Fibroblast of skin of scalp (primary cell): ENCODE measurements at places on chromosomes 5 and 9.

GRCh38 chr5:60209146-60209840 is 315.8 kb upstream of the PDE4D start:
- DNase-seq, result peak; percentile 11

- DNase-seq, result no peak
Measured at GRCh38 chr5:127228540-127229184, 61.9 kb upstream of the MEGF10 start.

GRCh38 chr5:5350101-5350500 is 72.4 kb upstream of the ICE1 start:
- peak; percentile 80 for DNase-seq

DNA sequence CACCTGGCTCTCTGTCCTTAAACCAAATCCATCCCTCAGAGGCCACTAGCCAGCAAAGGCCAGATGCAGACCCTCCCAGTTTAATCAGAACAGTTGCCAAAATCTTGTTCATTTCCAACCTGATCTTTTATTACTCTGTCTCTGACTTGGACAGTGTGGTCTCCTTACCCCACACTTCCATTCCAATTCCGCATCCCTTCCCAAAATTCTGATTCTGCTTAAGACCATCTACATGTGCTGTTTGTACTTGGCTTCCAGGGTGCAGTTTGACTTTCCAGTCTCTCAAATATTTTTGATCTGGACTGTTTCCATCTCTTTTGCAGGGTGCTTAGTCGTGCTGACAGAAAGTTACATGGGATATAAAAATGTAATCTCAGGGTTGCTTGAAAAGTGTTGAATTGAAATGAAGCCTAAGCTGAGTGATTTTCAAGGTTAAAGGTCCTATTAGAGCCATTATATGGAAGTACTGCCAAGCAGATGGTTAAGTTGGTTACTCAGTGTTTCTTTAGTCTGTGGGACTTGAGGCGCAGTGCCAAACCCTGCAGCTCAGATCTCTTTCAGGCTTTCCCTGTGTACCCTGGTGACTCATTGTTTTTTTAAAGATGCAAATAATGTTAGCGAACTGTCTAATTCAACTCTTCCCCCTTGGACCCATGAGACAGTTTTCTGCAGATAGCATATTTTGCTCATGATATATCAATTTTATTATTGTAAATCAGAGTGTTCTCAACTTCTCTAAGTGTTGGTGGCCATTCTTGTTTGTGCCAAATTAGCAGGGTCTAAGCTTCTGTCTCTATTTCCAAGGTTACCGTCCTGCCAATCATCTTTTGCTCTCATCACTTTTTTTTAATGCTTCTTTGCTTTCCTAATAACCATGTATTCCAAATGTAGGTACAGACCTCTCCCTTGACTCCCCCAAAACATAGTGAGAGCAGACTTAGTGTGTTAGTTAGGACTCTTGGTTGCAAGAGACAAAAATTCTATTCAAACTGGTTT is 18.2 kb upstream of the DCP2 start:
- peak; percentile 97 for DNase-seq

- no peak for DNase-seq
Measured at GRCh38 chr5:17312358-17312757, 94.9 kb downstream of the BASP1 start.

DNA sequence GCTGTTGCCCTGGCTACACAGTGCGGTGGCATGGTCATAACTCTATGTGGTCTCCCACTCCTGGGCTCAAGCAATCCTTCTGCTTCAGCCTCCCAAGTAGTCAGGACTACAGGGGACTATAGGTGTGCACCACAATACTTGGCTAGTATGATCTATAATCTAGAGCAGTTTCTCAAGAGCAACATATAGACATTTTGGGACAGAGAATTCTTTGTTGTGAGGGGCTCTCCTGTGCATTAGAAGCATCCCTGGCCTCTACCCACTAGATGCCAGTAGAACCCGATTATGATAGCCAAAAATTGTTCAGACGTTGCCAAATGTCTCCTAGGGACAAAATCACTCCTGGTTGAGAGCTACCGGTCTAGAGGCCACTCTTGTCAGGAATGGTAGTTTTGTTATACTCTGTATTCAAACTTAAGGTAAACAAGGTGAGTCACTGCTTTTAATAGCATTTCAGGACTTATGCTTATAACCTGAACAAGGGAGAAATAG is 7.2 kb downstream of the ANKHD1 start:
- no peak for DNase-seq

DNA sequence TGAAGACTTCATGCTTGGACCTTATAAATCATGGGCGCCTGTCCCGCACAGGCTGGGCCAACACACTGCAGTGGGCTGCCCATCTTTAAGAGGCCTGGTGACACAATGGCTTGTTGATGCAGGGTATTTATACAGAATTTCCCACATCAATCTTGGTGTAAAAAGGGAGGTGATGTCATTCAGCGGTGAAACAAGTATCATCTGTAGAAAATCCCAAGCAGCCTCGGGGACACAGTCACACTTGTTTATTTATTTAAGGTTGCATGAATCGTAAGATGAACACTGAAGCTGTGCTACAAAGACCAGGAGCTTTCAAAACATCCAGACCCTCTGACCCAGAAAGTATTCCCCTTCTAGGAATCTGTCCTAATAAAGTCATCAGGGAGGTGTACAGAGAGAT is 40.5 kb downstream of the SMIM23 start:
- DNase-seq, result peak; percentile 5

DNA sequence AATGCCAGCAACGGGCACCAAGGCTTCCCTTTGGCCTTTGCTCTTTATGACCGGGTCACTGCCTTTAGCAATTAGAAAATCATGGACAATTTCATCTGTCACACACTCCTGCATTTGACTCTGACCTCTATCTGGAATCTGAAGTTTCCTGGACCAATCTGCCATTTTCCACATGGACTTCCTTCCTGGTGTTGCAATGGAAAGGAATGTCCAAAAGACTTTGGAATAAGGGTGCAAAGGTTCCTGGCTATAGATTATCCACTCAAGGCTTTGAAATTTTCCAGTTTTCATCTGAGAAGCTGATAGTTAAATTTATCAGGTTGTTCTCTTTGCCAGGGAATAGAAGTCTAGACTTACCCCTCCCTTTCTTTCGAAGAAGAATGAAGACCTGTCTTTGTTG is 523.1 kb upstream of the ZNF462 start:
- DNase-seq, result no peak

- DNase-seq, result peak; percentile 7
Measured at GRCh38 chr5:116360008-116360853, 214.4 kb downstream of the SEMA6A start.

DNA sequence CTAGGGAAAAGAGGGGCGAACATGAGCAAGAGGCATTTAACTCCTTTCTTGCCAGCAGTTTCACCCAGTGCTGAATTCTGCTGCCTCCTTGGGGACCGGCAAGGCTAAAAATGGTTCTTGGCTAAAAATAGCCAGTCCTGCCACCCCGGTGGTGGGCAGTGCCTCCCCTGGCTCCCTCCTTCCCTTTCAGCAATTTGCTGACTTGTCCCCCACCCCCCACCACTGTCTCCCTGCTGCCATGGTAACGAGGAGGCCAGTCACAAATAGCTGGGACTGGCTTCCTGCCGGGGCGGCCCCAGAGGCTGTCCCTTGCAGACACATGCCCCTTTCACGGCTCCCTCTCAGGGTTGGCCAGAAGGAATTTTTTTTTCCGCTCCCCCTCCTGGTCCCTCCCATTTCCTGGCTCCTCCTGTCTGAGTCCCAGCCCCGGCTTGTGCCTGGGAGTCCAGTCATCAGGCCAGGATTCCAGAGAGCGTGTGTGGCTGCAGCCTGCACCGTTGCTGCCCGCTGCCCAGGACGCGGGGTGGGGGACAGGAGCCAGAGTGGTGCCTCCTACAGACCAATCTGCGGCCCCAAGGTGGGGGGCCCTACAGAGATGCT is 130.3 kb downstream of the RGS3 start:
- DNase-seq, result peak; percentile 99

GRCh38 chr5:142312399-142312798 is 12.4 kb downstream of the SPRY4 start:
- no peak for DNase-seq

- DNase-seq, result no peak
Measured at GRCh38 chr5:73464016-73464745, 15.6 kb upstream of the FOXD1 start.

DNA sequence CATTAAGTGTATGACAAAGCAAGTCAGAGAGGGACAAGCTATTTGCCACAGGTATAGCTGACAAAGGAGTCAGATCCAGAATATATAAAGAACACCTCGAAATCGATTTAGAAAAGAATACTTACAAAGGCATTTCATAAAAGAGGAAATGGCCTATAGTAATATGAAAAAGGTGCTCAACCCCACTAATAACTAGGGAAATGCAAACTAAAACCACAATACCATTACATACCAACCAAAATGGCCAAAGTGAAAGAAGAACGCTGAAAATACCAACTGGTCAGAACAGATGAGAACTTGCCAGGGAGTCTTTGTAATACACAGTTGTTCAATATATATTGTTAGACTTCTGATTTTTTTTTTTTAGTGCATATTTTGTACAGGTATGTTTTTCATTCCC is 152.9 kb downstream of the CDC42SE2 start:
- no peak for DNase-seq

DNA sequence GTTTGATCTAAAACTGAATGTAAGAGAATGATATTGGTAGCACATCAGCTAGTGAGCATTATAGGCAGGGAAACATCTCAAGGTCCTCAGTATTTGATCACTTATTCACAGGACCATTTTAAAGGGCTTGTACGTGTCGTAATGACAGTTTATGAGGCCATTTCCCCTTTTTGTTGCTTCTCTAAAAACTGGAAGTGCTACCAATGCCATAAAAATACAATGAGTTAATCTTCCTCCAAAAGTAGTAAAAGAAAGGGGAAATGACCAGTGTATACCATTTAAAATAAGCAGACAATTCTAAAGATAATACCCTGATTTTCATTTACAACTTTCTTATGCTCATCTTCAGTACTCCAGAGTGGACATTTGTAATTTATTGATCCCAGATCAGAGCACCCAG is 285.8 kb upstream of the PCSK5 start:
- DNase-seq, result no peak

GRCh38 chr5:78511121-78511906 is 137.3 kb downstream of the LHFPL2 start:
- no peak for DNase-seq

DNA sequence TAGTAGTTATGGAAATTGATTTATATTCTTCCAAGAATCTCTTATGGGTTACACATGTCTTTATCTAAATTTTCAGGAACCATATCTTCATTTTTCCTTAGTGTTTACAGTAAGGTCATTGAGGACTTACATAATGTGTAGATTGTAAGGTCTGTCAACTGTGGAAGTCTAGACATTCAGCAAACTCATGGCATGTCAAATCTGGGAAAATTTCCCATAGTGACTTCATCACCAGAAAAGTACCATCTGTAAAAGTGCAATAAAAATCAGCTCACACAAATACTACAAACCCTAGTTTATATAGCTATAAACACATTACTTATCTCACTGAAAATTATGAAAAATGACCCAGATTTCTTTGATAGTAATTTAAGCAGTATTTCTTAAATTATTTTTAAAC is 419.4 kb downstream of the MTRR start:
- DNase-seq, result peak; percentile 7

- DNase-seq, result peak; percentile 5
Measured at GRCh38 chr9:1960342-1961042, 54.7 kb upstream of the SMARCA2 start.
